Lung microvascular endothelial cell (primary cell): ENCODE measurements at places on chromosomes 6 and 20.

DNA sequence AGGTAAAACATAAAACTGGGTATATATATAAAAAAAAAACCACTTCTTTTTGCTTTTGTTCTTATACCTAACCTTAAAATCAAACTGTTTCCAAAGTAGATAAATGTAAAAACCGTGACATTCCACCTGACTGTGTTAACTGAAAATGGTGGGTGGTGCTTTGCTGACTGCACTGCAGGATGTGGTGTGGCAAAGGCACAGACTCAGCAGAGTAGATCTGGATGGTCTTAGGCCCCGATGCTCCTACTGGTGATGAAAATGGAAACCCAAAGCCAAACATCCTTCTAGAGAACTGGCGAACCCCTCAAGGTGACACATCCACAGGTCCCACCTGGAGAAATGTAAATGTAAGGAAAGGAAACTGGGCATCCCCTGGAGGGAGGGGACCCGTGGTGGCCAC, 8.9 kb downstream of the TGIF2 start:
- DNase-seq = no peak

- DNase-seq = no peak
Measured at GRCh38 chr20:542777-543368, 717 bp downstream of the CSNK2A1 start.

DNA sequence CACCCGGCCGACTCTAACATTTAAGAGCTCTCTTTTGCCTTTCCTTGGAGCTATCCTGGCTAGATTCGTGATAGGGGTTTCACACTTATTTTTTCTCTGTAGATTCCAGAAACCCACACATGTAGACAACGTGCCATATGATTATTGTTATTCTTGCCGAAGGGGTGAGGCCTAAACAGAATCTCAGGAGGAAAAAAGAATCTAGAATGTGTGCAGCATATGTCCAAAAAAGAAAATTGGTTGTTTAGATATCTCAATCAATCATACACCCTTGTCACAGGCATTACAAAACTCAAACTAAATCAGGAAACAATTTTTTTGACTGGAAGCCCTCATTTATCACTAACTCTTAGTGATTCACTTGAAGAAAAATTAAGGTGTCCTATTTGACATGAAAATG, 66.9 kb upstream of the TGM3 start:
- no peak for DNase-seq

DNA sequence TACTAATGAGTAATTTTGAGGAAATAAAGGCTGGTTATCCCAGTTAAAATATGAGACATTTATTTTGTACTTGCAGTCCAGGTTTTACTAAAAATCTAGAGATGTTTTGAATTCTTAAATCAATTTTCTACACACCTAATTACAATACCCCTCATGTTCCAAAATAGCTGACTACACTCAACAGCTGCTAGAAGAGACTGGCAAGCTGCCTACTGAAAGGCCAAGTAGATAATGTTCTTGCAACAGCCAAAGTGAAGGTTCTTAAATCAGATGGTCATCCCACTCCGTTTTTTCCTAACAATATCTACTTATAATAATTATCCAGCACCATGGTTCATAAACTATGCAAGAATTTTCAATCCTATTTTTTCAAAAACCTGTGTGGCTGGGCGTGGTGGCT, 69.0 kb downstream of the DTNBP1 start:
- DNase-seq = no peak

- DNase-seq = no peak
Measured at GRCh38 chr20:35611482-35611881, 4.1 kb upstream of the SPAG4 start.

GRCh38 chr6:20360471-20361119, 41.1 kb upstream of the E2F3 start:
- no peak for DNase-seq

DNA sequence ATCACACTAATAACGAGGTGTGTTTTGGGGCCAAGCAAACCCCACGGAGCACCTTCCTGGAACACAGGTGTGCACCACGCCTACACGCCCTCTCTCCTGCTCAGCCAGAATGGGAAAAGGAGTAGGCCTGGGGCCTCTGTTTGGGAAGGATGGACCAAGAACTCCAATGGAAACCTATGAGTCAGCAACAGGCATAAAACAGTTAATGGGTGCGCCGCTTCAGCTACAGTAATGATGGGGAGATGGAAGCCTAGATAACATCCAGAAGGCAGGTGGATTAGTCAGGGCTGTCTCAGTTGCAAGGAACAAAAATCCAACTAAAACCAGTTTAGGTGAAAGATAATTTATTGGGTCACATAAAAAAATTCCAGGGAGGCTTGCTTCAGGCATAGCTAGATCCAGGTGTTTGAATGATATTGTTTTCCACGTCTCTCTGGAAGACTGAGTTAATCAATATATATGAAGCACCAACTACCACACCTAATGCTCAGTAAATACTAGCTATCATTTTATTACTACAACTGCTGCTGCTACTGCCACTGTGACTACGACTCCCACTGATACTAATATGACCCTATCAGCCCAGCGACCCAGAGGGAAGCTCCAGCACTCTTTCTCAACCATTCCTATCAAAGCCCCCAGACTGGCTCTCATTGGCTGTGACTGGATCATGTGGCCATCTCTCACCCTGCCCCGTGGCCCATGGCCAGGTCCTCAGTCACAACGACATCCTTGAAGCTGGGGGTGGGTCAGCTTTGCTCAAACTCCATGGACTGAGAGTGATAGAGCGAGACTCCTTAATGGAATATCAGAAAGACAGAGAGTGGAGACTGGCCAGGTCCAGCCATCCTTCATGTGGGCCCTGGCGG, 155.2 kb upstream of the PTPN1 start:
- no peak for DNase-seq

DNA sequence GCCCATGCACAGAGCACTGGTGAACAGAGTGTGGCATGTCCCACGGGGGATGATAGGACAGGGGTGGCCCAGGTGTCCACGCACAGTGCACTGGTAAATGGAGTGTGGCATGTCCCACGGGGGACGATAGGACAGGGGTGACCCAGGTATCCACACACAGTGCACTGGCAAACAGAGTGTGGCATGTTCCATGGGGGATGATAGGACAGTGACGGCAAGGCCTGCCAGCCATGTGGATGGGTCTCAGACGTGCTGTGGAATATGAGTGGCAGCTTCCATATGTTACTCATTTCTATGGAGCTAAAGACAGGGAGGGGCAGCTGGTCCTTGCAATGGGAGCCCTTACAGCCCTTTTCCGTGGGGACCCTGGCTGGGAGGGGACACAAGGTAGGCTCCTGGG, 168.7 kb downstream of the CDH4 start:
- DNase-seq = no peak

DNA sequence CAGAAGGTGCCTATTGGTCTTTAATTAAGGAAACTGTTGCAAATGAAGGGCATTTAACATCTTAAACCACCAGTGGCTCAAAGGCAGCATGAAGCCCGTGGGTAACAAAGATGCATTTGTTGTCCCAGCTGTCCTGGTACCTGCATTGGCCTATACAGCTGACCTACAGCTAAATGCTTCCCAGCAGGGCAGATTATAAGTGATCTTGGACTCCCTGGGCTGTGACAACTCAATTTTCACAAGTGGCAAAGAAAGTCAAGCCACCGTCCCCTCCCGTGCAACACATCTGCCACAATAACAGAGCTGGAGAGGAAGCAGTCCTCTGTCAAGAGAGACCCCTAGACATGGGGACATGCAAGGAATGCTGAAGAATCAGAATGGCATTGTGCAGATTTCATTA, 31.5 kb upstream of the EDN3 start:
- DNase-seq = no peak

DNA sequence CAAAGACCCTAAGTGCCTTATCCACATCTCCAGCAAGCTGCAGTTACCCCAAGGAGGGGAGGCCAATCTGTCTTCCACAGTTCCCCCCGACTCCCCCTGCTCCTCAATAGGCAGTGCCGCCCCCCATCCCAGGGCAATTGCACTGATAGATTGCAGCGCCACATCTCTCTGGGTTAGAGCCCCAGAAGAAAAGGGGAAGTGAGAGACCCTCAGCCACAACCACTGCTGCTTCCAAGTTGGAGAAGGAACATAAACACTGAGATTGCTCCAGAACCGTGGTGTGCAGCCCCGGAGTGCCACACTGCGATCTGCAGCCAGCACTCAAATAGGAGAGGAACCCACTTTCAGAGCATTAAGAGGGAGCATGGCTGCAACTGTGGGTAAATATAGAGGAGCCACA, 101.5 kb downstream of the RWDD2A start:
- no peak for DNase-seq

DNA sequence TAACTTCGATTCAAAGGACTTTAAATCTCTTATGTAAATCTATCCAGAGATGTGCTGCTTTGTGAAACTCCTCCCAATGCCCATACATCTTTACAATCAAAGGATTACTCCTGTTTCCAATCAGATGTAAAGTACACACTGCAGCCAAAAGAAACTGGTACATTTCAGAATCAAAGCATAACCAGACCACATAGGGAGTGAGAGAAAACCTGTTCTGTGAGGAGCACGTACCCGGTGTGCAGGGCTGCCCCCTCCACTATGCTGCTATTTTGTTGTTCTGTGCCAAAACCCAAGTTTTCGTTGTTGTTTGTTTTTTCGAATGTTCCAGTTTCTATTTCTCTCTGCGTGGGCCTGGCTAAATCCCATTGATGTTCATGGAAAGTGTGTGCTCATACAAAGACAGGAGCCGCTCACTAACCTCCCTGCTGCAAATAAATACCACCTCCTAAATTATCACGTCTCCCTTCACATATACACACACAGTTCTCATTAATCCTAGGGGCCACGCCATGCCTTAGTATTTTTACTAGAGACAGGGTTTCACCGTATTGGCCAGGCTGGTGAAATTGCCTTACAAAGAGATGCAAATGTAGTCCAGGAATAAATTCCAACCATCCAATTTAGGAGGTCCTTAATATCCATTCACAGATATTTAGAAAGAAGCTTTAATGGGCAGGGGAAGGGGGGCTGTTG, 52.9 kb downstream of the ATP9A start:
- DNase-seq = peak; percentile 78
